Fibroblast of skin of right biceps (primary cell): ENCODE measurements at places on chromosomes 4 and X.

- DNase-seq = peak; percentile 73
Measured at GRCh38 chr4:2958446-2958845, 4.8 kb downstream of the NOP14 start.

GRCh38 chr4:62399242-62399641 lies 1199.1 kb downstream of the ADGRL3 start:
- DNase-seq = no peak

GRCh38 chrX:22325096-22325495 lies 52.4 kb downstream of the CBLL2 start:
- peak; percentile 89 for DNase-seq

DNA sequence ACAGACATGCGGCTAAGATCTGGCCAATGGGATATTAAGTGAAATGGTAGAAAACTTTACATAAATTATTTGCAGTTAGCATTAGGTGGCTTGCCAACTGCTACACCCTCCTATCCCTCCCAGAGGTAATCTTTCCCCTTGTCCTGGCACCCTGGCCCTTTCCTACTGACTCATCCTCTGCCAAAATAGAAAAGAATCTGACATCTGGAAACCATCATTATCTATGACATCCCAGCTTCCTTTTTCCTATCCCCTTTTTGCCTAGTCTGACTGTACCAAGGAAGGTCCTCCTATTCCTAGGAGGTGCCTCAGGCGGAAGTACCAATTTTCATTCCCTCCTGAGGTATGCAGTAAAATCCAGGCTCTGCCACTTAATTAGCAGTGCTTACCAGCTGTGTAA lies 163.6 kb upstream of the KLF3 start:
- DNase-seq = peak; percentile 9

DNA sequence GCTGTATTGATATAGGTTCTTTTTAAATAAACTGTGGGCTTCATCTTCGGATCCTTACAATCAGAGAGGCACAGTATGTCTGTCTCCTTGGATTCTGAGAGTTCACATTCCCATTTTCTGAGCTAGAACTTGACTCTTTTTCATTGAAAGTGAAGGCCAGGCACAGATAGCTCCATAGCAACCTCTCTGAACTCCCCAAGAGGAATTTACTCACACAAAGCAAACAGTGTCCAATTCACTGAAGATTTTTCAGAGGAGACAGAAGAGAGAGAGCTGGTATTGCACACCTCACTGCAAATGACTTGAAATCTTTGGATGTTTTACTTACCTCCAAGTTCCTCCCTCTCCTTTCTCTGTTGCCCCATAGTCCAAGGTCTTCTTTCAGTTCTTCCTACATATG lies 130.9 kb upstream of the CASK start:
- no peak for DNase-seq

DNA sequence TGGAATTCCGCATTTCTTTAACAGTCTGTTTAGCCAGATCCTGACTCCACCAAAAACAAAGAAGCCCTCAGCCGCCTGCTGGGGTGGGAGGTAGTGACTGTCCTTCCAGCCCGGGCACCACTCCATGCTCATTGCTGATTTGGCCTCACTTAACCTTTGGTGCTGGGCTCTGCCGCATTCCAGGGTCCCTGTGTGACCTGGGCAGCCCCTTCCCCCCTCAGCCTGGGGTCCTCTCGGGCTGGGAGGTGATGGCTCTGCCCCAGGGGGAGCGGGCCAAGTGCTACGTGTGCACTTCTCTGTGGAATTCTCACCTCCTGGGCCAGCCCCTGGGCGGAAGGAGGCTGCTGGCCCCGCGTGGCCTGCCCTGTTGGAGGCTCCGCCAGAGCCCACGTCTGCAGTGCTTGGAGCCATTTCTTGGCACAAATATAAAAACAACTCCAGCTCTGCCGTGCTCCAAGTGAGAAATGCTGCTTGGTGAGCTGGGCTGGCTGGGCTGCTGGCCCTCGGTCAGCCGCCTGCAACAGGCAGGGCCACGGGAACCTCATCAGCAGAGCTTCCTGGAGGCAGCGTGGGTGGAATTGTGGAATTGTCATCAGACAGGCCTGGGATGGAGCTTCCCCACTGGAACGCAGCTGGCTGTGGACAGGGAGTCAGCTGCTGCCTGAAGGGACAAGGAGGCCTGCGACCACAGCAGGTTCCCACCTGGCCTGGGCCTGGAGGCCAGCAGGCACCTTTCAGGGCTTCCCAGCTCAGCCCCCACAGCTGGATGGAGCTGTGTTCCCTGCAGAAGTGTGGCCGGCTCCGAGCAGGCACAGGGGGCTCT lies 66.0 kb downstream of the TRMT44 start:
- no peak for DNase-seq

DNA sequence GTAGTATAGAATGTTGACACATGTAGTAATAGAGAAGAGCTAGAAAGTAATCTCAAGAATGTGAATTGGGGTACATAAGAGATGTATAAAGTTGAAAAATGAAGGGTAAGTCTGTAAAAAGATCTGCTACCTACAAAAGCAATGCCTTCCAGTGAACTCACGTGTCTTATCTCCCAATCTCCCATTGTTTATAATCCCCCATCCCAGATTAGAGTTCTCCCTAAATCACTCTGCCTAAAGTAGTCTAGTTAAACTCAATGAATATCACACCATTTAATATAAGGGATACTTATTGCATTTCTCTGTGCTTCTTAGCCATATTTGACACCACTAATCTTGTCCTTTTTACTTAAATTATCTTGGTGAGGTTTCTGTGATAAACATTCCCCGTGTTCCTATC lies 6.6 kb downstream of the TECRL start:
- no peak for DNase-seq

DNA sequence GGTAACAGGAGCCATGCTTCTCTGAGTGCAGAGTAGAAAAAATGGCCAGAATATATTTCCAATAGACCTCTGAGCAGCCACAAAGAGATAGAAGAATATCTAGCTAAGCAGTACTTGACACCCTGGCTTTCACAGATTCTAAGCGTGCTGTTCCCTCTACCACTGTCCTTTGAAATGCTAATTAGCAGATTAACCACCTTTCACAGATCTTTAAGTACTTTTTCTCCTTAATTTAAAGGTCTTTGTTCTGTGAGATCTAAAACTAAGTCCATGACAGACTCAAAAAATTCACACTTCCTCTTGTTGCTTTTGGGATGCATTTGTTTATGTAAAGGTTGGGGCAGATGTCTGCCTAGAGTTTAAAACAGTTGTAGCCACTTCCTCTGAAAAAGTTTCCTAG lies 28.3 kb upstream of the MAGEC2 start:
- no peak for DNase-seq

- DNase-seq = peak; percentile 78
Measured at GRCh38 chr4:80393246-80393969, 57.9 kb downstream of the CFAP299 start.

DNA sequence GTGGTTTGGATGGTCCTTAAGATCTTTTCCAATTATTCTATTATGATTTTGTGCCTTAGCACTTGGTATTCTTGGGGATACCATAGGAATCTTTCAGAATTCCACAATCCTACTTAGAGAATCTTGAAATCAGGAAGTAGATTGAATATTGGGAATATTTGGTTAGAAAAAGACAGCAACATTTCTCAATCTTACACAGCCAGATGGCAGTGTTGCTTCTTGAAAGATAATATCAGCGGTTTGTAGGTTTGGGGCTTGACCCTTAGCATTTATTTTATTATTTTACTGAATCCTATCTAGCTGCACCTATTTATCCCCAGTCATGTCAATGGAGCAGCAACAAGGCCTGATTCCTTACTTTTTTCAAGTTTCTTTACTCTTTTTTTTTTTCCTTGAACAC lies 28.6 kb downstream of the MAGEB1 start:
- peak; percentile 12 for DNase-seq

DNA sequence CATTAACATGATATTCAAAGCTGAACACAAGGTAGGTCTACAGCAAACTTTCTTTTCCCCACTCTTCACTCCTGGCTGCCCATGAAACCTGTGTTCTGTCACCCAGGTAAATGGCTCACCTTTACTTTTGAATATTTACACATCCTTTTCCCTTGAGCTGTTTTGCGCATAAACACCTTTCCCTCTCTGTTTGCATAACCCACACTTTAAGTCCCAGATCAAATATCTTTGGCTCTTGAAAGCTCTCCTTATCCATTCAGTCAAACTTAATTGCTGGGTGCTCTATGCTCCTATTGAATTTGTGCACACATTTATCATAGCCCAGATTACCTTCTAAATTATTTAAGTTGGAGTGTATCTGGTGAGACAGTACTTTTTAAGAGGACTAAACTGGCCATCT lies 51.7 kb upstream of the ATP8A1 start:
- DNase-seq = no peak

GRCh38 chr4:61407642-61408618 lies 207.8 kb downstream of the ADGRL3 start:
- DNase-seq = no peak

GRCh38 chrX:131831185-131831520 lies 191.9 kb upstream of the STK26 start:
- no peak for DNase-seq

DNA sequence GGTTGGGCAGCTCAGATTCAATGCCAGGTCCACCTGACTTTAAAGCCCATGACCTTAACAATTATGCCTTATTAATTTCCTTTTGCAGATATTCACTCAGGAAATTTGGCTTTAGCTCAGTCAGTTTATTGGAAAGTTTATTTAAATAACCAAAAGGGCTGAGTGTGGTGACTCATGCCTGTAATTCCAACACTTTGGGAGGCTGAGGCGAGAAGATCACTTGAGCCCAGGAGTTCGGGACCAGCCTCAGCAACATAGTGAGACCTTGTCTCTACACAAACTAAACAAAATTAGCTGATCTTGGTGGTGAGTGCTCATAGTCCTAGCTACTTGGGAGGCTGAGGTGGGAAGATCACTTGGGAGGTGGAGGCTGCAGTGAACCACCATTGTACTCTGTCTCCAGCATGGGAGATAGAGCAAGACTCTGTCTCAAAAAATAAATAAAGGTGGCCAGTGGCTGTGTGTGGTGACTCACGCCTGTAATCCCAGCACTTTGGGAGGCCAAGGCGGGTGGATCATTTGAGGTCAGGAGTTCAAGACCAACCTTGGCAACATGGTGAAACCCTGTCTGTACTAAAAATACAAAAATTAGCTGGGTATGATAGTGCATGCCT lies 43.3 kb downstream of the RHOH start:
- DNase-seq = peak; percentile 31

DNA sequence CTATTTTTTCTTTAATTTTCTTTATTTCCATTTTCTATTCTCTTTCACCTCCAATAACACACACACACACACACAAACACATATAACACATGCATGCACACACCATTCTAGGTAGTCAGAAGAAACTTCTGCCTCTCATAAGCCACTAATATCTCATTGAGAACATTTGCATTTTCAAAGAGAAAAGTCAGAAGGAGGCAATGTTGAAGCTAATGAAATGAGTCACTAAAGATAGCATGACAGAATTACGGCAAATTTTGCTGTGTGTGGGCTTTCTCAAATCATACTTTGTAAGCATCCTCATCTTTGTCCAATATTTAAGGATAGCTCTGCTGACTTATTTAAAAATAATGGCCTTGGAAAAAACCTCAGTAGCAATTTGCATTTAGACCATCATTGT lies 291.3 kb downstream of the GUCY2F start:
- DNase-seq = no peak

- no peak for DNase-seq
Measured at GRCh38 chr4:6365545-6366086, 96.0 kb downstream of the WFS1 start.

GRCh38 chr4:150306719-150307118 lies 228.5 kb downstream of the DCLK2 start:
- DNase-seq = no peak

GRCh38 chrX:41090568-41091238 lies 5.5 kb downstream of the USP9X start:
- peak; percentile 17 for DNase-seq

- DNase-seq = no peak
Measured at GRCh38 chrX:21883258-21883657, 27.5 kb downstream of the YY2 start.

- DNase-seq = peak; percentile 16
Measured at GRCh38 chr4:25993395-25994185, 79.6 kb downstream of the SMIM20 start.

DNA sequence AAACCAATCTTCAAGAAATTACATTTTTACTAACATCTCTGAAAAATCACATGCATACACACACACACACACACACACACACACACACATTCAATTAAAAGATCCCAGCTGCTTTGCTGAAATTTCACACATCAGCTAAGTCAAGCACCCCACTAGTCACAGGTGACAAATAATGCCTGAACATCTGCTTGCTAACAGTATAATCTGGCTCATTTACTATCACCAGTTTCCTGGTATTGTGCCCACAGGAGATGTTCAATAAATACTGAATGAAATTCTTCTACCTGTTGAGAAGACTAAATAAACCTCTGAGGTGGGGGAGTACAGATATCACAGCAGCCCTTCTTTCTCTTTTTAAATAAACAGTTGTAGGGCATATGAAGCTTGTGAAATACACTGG lies 994.0 kb downstream of the ARAP2 start:
- no peak for DNase-seq

GRCh38 chr4:185869427-185869826 lies 57.4 kb upstream of the SORBS2 start:
- no peak for DNase-seq
